ENCODE measurements at places on chromosomes 5 and 9. TPM values are rescaled to one million over a fixed set of nuclear protein-coding genes. Genes with fewer than 3 reads are reported as not detected.

- H3K4me1 ChIP-seq = no peaks in the 10 kb centered on the region
- no peak overlapping the region for H3K4me3 ChIP-seq
- no peak overlapping the region for H3K27ac ChIP-seq
- H3K27me3 ChIP-seq = no peaks in the 10 kb centered on the region
- DNase-seq = peak; percentile 18
Measured at GRCh38 chr5:14580398-14581034, 1.1 kb upstream of the OTULINL start.

DNA sequence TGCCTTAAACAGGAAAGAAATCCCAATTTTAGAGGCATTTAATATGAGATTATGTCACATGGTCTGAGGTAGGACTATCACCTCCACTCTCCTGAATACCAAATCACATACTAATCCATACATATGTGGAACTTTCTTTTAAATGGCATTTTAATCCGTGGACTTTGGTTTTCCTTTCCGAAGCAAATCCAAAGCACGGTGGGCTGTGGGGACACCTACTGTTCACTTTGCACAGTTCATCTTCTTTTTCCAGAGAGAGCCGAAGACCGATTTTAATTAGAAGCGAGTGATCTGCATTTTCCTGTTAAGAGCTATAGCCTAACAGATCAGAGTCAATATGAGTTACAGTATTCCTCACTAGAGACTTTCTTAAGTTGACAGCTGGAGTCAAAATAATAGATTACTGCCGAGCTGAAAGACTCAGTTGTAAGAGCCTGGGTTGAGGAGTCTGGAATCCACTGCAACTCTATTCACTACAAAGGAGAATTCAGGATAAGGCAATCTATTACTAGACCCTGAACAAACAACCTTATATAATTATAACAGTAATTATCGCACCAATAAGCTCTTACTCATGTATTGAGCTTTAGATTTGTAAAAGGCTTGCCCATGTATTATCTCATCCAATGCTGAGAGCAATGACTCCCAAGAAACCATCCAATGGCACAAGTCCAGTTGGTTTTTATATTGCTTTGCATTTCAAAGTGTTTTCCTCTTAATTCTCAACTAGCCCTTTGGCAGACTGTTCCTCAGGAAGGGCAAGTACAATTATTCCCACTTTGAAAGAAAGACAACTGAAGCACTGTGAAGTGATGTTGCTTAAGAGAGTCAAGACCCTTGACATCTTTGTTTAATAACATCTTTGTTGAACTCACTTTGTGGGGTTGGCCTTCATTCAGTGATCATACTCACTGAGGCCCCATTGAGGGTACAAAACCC lies 144.7 kb downstream of the TRPM6 start:
- no peak for DNase-seq
- no peaks in the 10 kb centered on the region for H3K4me1 ChIP-seq
- H3K27me3 ChIP-seq = no peaks in the 10 kb centered on the region
- no peak overlapping the region for H3K4me3 ChIP-seq
- peaks cover 3% of the 10 kb centered on the region for H3K36me3 ChIP-seq
- H3K27ac ChIP-seq = no peak overlapping the region

DNA sequence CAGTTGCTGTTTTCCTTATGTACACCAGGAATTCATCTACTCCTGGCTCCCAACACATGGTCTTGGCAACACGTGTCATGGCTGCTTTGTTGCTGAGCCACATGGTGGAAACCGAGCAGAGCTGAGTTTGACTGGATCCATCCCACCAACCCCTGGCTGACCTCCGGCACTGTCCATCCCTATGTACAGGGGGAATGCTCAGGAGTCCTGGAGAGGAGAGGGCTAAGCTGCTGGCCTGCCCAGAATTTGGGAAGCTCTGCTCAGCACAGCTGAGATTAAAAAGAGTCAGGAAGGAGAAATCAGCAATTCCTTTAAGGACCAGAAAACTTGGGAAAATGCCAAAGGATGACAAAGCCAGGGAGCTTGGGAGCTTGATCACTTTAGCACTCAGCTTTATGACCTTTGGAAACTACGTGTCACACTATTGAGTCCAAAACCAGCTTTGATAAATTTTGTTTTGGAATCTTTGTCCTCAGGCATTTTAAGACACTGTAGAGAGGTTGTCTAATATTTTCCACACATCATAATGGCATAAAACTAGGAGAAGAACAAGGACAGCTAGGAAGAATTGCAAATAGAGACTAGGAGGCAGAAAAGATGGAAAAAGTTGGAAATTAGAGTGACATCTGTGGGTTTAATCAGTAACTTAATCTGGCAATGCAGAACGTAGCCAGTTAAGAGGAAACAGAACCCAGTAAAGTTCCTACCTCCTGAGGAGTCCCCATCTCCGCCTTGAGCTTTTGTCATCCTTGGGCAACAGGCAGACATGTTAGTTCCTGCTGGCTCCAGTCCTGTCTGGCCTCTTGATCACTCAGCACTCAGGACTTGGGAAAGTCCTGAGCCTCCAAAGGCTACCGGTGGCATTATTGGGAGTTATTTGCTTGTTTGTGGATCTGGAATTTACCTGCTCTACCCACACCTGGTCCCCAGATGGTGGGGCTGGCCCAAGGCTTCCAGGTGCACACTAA lies 62.5 kb upstream of the PLPP1 start:
- peak overlapping the region; percentile 93 for H3K27ac ChIP-seq
- no peaks in the 10 kb centered on the region for H3K27me3 ChIP-seq
- H3K4me1 ChIP-seq = peaks cover 5% of the 10 kb centered on the region
- no peak overlapping the region for H3K4me3 ChIP-seq

DNA sequence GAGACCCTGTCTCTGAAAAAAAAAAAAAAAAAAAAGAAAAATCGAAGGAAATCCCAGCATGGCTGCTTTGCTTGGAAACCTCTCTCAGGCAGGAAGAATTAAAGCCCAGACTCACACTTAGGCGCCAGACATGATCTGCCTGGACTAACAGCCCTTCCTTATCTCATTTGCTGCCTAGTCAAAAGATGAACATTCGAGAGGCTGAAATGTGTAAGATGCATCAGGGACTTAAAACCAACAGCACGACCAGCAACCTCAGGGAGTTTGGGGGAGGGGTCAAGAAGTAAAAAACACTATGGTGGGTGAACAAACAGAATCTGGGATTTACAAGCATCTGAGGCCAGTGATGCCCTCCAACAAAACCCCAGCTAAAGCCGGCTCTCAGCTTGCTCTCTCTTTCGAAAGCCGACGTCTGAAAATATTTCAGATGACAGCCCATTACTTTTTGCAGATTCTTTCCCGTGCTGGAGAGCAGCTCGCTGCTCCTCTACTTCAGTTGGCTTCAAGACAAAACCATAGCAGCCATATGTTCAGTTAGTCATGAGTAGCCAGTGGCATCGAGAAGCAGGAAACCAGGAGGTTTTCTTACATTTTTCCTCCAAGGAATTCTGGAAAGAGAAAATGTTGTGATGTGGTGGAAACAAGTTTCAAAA lies 249.9 kb downstream of the MARCHF11 start:
- no peaks in the 10 kb centered on the region for H3K27me3 ChIP-seq
- no peaks in the 10 kb centered on the region for H3K4me1 ChIP-seq
- no peak overlapping the region for H3K4me3 ChIP-seq

SLC1A1 gene
- total RNA-seq = 9.5 TPM

- no peak overlapping the region for H3K27ac ChIP-seq
- H3K36me3 ChIP-seq = no peaks in the 10 kb centered on the region
- H3K4me3 ChIP-seq = no peak overlapping the region
- H3K4me1 ChIP-seq = no peaks in the 10 kb centered on the region
- no peak for DNase-seq
Measured at GRCh38 chr5:176481711-176482110, 33.5 kb downstream of the FAF2 start.

- H3K4me3 ChIP-seq = no peak overlapping the region
- no peaks in the 10 kb centered on the region for H3K27me3 ChIP-seq
- H3K27ac ChIP-seq = no peak overlapping the region
- H3K4me1 ChIP-seq = no peaks in the 10 kb centered on the region
Measured at GRCh38 chr5:136526791-136527190, 161.4 kb upstream of the TRPC7 start.

- DNase-seq = no peak
- H3K4me1 ChIP-seq = no peaks in the 10 kb centered on the region
- no peaks in the 10 kb centered on the region for H3K36me3 ChIP-seq
Measured at GRCh38 chr9:107049046-107049802, 186.3 kb downstream of the ZNF462 start.

ENTPD8 gene
- total RNA-seq = 0.21 TPM

DNA sequence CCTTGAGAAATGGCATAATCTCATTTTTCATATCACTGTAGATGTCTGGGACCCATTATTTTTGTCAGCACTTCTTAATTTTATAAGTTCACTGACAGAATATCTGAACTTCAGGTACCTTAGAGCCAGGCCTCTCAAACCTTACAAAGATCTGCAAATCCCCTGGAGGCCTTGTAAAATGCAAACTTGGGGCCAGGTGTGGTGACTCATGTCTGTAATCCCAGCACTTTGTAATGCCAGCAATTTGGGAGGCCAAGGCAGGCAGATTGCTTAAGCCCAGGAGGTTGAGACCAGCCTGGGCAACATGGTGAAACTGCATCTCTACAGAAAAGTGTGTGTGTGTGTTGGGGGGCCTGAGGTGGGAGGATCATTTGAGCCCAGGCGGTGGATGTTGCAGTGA lies 30.8 kb downstream of the RASGRF2 start:
- no peak for DNase-seq
- H3K36me3 ChIP-seq = no peaks in the 10 kb centered on the region
- no peak overlapping the region for H3K4me3 ChIP-seq
- no peak overlapping the region for H3K27ac ChIP-seq
- no peaks in the 10 kb centered on the region for H3K4me1 ChIP-seq

GRCh38 chr5:150082374-150082773 lies 4.0 kb downstream of the CSF1R start:
- no peaks in the 10 kb centered on the region for H3K27me3 ChIP-seq
- H3K4me3 ChIP-seq = no peak overlapping the region
- H3K36me3 ChIP-seq = no peaks in the 10 kb centered on the region

DNA sequence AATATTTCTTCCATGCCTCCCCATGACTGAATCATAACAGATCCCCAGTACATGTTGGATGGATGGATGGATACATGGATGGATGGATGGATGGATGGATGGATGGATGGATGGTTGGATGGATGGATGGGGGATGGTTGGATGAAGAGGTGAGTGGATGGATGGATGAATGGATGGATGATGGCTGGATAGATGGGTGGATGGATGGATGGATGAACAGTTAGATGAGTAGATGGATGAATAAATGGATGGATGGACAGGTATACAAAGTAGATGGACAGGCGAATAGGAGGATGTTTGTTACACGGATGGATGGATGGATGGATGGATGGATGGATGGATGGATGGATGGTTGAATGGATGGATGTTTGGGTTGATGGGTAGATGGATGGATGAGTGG lies 120.0 kb upstream of the HAND1 start:
- no peaks in the 10 kb centered on the region for H3K27me3 ChIP-seq
- no peaks in the 10 kb centered on the region for H3K36me3 ChIP-seq
- no peak overlapping the region for H3K27ac ChIP-seq
- no peak overlapping the region for H3K4me3 ChIP-seq

CCDC152 gene
- 3.9 TPM for total RNA-seq

- no peak overlapping the region for H3K27ac ChIP-seq
- no peaks in the 10 kb centered on the region for H3K36me3 ChIP-seq
- no peak overlapping the region for H3K4me3 ChIP-seq
- no peaks in the 10 kb centered on the region for H3K4me1 ChIP-seq
- H3K27me3 ChIP-seq = no peaks in the 10 kb centered on the region
- DNase-seq = no peak
Measured at GRCh38 chr5:172045315-172045632, 38.8 kb upstream of the FBXW11 start.

PNPLA7 gene
- 0.26 TPM for total RNA-seq

GRCh38 chr5:98753507-98753906 lies 20.0 kb upstream of the RGMB start:
- no peaks in the 10 kb centered on the region for H3K27me3 ChIP-seq
- H3K4me1 ChIP-seq = no peaks in the 10 kb centered on the region
- no peak overlapping the region for H3K4me3 ChIP-seq

CDC20B gene
- not detected for total RNA-seq

TMEM250 gene
- 29.4 TPM for total RNA-seq

DNA sequence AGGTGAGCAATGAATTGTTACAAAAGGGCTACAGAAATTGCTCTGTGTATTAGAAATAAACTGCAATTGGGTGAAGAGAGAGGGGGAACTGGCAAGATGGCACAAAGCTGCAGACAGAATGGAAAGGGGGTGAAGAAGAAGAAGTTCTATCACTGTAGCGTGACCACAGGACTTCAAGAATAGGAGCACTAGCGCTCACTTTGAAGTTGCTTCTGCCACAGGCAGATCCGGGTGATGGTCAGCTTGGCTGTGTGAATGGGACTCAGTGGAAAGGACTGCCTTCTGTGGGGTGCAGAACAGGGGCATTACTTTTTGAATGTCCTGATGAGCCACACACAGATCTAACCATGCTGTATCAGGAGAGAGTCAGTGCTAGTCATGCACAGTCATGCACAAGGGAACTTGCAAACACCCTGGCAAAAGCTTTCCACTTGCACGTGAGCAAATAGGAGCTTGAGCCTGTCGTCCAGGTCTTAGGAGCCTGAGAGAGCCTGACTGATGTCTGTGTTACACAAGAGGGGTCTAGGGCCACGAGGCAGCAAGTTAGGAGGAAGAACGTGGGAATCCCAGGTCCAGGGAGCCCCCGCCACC lies 16.3 kb downstream of the IL5 start:
- H3K36me3 ChIP-seq = no peaks in the 10 kb centered on the region
- no peaks in the 10 kb centered on the region for H3K4me1 ChIP-seq
- no peak for DNase-seq
- H3K27ac ChIP-seq = no peak overlapping the region

DNA sequence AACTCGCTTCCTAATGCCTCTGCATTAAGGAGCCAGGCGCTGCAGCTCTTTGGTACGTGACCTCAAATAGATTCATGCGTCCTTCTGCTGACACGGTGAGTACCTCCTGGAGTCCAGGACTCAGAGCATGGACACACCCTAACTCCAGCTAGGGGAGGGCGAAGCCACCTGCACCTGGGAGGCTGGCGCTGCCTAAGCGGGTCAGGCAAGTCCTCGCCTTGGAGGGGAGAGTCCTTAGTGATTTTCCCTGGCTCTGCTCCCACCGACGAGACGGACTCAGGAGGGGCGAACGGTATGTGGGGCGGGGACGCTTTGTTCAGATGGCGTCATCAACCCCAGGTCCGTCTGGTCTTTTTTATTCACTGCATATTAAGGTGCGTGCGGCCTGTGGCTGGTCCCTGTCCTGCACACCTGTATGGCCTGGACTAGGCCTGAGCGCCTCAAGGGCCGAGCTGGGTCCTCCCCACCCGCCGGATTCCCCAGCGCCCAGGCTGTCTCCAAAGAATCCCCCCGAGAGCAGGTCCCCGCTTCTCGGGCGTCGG lies 50.3 kb downstream of the NSUN2 start:
- no peaks in the 10 kb centered on the region for H3K36me3 ChIP-seq
- H3K4me3 ChIP-seq = peak overlapping the region; percentile 44
- no peaks in the 10 kb centered on the region for H3K4me1 ChIP-seq
- no peak overlapping the region for H3K27ac ChIP-seq
- no peaks in the 10 kb centered on the region for H3K27me3 ChIP-seq

DNA sequence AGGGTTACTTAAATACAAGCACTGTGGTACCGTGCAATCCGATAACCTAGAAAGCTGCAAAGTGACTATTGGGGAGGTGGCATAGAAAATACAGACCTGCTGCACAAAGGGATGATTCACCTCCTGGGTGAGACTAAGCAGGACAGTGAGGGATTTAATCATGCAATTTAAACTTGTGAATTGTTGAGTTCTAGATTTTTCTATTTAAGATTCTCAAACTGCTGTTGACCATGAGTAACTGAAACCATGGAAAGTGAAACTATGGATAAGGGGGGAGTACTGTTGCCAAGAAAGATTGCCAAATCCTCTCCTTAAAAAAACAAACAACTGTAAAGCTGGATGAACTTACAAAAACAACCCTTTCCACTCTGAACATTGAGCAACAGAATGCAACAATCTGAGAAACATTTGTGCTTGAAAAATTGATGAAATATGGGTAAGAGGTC lies 61.5 kb upstream of the NUDT12 start:
- H3K4me3 ChIP-seq = no peak overlapping the region
- H3K27ac ChIP-seq = no peak overlapping the region
